ENCODE measurements at places on chromosomes 3 and 15.
A peak's percentile ranks its signal among the peaks of the same experiment; 100 is the strongest.

DNA sequence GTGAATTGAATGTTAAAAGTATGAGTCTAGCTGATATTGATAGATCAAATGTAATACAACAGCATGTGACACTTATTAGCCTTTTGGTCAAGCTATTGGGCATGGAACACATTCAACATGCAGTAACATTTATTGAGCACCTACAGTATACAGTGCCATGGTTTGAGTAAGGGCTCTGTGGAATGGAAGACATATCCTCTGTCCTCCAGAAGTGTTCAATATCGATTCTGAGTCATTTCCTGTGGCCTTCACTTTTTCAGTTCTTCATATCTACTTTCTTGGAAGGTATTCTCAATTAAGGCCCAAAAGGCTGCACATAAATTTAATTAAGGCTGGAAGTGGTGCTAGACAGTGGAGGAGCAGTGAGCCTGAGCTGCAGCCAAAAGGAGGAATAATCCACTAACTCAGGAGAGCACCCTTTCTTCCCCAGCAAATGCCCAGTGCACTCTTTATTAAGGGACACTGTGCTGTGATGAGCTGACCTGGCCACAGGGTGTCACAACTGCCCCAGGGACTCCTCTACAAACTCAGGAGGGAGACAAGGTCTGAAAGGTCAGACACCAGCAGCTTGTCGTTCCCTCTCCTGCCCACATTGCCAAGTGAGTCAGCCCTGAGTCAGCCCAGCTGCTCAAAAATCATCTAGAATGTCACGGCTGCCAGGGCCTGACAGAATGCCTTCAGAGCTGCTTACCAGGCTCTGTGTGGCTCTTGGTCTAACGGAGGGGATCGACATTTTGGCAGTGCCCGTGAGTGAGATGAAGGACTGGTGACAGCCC, 544.8 kb downstream of the AGBL1 start:
- DNase-seq, result peak; percentile 33

DNA sequence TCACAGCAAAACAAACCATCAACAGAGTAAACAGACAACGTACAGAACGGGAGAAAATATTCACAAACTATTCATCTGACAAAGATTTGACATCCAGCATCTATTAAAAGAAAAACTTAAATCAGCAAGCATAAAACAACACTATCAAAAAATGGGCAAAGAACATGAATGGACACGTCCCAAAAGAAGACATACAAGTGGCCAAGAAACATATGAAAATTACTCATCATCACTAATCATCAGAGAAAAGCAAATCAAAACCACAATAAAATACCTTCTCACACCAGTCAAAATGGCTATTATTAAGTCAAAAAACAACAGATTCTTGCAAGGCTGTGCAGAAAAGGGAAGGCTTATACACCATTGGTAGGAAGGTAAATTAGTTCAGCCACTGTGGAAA, 13.7 kb upstream of the SERPINI2 start:
- no peak for DNase-seq

DNA sequence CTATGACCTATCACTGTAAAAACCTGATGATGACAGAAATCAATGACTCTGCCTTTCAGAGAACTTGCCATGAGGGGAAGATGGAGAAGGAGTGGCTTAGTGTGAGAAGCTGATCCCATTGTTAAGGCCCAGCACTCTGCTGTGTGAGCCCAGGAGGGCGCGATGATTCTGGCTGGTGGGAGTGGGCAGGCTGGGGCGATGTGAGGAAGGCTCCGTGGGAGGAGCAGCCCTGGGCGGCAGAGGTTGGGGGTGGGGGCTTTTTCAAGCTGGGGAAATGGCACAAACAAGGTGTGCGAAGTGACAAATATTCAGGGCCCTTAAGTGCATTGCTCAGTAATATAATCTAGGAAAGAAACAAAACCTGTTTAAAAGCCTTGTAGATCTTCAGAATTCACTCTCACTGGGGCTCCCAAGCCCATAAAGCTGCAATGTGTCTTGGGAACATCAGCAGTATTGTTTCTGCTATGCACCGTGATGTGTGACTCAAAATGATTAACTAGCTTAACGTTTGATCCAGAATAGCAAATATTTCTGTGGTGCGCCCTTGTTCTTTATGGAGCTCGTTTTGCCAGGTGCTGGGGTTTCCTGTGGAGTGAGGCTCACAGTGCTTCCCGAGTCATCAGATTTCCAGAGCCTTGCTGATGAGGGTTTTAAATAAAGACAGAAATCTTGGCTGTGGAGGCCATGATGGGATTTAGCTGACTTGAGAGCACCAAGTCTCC, 141.0 kb downstream of the CHDH start:
- DNase-seq, result no peak

DNA sequence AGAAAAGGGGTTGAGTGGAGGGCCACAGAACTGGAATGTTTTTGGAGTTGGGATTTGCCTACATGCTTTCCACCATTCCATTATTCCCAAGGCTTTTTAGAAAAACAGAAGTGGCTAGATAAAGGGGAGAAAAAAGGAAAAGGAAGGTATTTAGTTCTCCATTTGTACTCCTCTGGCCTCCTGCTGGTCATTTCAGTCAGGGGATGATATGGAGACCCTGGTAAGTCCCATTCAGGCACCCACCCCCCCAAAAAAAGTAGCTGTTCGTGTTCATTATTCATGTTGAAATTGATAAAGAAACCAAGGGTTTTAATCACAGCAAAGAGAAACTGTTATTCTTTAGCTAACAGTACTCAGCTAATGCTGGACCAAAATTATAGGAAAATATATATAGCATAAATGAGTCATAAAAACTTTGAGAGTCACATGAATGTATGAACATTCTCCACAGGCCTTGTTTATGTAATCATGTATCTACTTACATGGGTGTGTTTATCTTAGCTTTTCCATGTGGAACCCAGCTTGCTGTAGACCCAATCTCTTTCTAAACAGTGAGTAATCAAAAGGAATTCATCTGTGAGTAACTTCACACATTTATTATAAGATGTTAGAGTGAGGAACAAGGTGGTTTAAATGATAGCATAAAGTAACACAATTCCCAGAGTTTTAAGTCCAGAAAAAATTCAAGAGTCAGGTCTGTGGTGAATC, 167.2 kb downstream of the KCNMB2 start:
- DNase-seq, result no peak

DNA sequence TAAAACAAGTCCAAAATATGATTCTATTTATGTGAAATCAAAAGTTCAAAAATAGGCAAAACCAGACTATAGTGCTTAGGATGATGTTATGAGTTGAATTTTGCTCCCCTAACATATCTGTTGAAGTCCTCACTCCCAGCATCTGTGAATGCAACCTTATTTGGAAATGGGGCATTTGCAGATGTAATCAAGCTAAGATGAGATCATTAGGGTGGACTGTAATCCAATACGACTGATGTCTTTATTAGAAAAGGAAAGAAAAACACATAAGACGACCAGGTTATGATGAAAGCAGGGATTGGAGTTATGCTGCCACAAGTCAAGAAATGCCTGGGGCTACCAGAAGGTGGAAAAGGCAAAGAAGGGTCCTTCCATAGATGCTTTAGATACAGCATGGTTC, 110.5 kb upstream of the CCDC39 start:
- DNase-seq, result no peak

GRCh38 chr3:182973047-182973446, 7.3 kb downstream of the DCUN1D1 start:
- no peak for DNase-seq

DNA sequence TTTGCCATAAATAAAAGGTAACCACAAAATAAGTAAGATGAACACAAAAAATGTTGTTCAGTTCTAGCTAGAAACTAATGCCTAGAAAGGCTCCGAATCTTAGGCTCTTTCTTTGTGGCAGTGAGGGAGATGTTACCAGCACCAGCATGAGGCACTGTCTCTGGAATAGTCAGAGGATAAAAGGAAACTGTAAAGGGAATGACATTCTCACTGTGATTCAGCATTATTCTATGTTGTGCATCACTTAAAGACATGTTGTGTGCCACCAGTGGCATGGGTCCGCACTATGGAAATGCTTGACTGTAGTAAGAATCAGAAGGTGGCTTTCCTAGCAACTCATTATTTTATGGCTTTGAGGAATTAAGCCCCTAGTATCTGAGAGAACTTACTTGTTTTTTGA, 70.8 kb downstream of the SEC22A start:
- no peak for DNase-seq

GRCh38 chr3:197041875-197042488, 12.4 kb upstream of the MELTF start:
- DNase-seq, result no peak

GRCh38 chr3:193874512-193874911, 261.4 kb upstream of the HES1 start:
- DNase-seq, result no peak

GRCh38 chr15:83889995-83890394, 236.1 kb downstream of the ADAMTSL3 start:
- no peak for DNase-seq

DNA sequence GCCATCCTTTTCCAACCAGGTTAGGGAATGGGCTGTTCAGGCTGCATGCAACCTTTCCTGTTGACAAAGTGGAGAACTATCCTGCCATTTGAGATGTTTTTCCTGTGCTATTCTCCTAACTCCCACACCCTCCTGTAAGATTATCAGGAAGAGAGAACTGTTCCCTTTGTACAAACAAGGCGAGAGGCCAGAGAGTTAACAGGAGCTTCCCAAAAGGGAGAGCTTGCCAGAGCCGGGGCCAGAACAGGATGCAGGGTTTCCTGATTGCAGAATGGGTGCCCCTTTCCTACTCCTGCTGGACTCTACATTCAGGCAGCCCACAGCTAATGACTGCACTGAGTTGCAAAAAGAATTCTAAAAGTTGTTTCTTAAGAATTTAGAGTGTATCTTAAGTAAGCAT, 17.1 kb downstream of the PML start:
- no peak for DNase-seq

DNA sequence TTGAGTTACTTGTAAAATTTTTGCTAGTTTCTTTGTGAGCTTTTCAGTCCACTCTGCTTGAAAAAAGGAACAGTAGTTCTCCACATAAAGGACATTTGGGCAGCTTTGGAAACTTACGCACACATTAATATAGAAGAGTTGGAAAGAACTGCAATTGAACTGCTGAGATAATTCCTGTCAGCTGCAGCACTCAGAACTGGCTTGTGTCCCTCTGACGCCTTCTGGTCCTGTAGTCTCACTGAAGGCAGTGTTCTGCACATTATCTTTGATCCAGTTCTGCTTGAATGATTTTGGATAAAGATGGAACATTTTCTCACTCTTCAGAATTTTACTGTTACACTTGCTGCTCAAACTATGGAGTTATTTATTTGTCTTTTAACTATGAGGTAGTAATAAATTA, 901.9 kb downstream of the OTOL1 start:
- DNase-seq, result no peak

DNA sequence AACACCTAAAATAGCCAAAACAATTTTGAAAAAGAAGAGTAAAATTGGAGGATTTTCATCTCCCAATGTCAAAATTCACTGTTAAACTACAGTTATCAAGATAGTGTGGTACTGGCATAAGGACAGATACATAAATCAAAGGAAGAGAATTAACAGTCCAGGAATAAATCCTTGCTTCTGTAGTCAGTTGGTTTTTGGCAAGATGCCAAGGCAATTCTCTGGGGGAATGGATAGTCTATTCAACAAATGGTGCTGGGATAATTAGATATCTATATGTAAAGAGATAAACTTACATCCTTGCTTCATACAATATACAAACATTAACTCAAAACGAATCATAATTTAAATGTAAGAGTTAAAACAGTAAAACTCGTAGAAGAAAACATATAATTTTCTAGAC, 57.9 kb upstream of the SELENOK start:
- DNase-seq, result no peak

GRCh38 chr3:30370681-30371271, 235.6 kb upstream of the TGFBR2 start:
- no peak for DNase-seq

DNA sequence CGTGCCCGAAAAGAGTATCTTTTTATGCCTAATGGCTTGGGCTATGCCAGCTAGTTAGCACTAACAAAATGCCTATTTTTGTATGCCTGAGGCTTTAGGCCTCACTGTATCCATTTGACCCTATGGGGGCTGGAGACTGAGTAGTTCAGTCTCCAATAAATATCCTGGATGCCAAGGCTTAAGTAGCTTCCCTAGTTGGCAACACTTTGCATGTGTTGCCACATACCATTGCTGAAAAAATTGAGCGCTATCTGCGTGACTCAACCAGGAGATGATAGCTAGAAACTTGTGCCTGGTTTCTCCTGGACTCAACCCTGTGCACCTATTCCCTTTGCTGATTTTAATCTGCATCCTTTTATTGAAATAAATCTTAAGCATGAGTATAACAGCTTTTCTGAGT, 58.4 kb upstream of the ATP2C1 start:
- no peak for DNase-seq

GRCh38 chr15:92579486-92579885, 76.1 kb downstream of the FAM174B start:
- no peak for DNase-seq

- no peak for DNase-seq
Measured at GRCh38 chr3:106371971-106372805, 503.4 kb upstream of the CBLB start.

DNA sequence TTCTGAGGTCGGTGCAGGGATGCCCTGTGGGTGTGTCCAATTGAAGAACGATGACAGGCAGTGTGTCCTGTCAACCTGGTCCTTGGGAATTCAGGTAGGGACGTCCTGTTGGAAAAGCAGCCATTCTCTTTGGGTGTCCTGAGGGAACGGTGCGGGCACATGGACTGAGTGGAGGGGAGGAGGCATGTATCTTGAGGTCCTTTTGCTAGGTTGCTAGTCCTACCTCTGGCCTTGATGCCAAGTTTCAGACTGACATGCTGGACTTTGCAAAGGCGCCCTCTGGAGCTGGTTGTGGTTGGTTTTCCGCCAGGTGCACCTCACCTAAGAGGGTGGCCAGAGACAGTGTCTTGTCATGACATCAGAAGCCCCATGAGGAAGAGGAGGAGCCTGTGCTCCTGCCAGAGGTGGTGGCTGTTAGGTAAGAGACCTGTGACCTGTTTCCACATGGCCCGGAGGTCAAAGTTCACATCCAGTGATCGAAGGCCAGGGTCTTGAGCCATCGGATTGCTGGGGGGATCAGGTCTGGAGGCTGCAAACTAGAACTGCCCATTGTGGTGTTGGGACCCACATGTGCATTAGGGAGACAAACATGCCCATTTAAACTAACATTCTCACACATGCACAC, 106.3 kb downstream of the SNRPN start:
- no peak for DNase-seq

GRCh38 chr15:83030021-83030420, 18.6 kb upstream of the C15orf40 start:
- DNase-seq, result no peak

- no peak for DNase-seq
Measured at GRCh38 chr3:190581041-190581541, 67.2 kb downstream of the IL1RAP start.

DNA sequence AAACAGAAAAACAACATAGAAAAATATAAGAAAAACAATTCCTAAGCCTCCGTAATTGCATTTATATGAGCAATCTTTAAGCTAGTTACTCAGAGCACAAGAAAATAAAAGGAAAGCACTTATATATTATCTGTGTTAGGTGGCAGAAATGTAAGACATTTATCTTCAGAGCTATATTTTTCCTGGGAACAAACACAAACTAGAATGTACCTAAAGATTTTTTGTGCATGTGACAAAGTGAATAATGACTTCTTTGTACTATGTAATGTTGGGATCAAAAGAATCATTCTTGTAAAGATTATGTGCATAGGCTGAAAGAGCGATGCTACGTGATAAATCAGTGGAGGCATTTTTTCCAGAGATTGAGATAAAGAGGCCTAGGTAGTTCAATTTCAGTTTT, 111.3 kb upstream of the GMNC start:
- DNase-seq, result no peak

Data from stimulated activated CD8-positive, alpha-beta memory T cell treated with anti-CD3 and anti-CD28 coated beads, Interleukin-15, amount 100 ng/mL, for 1 hour (primary cell).